ENCODE measurements at places on chromosomes 12 and 14.

DNA sequence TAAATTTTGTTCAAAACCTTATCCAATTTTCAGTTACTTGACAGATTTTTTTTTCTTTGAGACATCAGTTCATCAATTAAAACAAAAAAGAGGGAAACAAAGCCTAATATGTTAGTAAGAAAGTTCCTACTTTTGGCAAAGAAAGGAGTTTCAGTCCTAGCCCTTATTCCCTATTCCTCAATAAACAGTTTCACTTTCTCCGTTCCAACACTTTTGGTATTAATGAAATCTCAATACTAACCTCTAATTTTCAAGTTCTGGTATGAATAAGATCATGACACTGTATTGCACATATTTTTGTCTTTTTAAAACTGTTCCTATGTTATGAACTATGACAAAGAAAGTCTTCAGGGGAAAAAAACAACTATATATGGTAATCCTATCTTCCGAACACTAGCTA, 48.4 kb downstream of the RPS6KA5 start:
- H3K27me3 ChIP-seq: no peaks in the 10 kb centered on the region
- H3K4me3 ChIP-seq: no peak overlapping the region
- H3K36me3 ChIP-seq: no peaks in the 10 kb centered on the region

GRCh38 chr12:50167049-50167828, at the start of gene CERS5:
CERS5 (minus strand) TSS chr12:50167369; CDS start chr12:50167297, 72 bp downstream.
- peaks cover 25% of the 10 kb centered on the region for H3K4me1 ChIP-seq
- peak within 1 kb of the TSS; percentile 88 for H3K27ac ChIP-seq
- peak; percentile 97 for DNase-seq
- H3K27me3 ChIP-seq: no peaks in the 10 kb centered on the region
- H3K4me3 ChIP-seq: peak within 1 kb of the TSS; percentile 90

- H3K4me1 ChIP-seq: no peaks in the 10 kb centered on the region
- no peak within 1 kb of the TSS for H3K4me3 ChIP-seq
These were observed at the start of gene COX8C for GRCh38 chr14:93346926-93347721. COX8C (plus strand) TSS chr14:93347182; CDS start chr14:93347269, 87 bp downstream.

DNA sequence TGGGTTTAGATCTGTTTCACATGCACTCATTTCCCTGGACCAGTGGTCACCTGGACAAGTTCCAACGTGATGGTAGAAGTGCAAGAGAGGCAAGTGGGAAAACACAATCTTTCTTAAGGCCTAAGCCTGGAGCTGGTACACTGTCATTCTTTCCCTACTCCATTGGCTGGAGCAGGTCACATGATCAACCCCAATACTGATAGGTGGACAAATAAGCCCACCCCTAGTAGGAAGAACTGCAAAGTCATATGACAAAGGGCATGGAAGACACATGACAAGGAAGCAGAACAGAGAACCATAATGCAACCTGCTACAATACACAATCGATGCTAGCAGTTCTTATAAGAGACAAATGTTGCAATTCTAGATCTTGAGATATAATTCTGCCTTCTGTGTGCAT, 66.3 kb downstream of the SRRM4 start:
- H3K4me1 ChIP-seq: no peaks in the 10 kb centered on the region
- H3K27me3 ChIP-seq: no peaks in the 10 kb centered on the region
- H3K4me3 ChIP-seq: no peak overlapping the region
- no peak overlapping the region for H3K27ac ChIP-seq
- DNase-seq: no peak

DNA sequence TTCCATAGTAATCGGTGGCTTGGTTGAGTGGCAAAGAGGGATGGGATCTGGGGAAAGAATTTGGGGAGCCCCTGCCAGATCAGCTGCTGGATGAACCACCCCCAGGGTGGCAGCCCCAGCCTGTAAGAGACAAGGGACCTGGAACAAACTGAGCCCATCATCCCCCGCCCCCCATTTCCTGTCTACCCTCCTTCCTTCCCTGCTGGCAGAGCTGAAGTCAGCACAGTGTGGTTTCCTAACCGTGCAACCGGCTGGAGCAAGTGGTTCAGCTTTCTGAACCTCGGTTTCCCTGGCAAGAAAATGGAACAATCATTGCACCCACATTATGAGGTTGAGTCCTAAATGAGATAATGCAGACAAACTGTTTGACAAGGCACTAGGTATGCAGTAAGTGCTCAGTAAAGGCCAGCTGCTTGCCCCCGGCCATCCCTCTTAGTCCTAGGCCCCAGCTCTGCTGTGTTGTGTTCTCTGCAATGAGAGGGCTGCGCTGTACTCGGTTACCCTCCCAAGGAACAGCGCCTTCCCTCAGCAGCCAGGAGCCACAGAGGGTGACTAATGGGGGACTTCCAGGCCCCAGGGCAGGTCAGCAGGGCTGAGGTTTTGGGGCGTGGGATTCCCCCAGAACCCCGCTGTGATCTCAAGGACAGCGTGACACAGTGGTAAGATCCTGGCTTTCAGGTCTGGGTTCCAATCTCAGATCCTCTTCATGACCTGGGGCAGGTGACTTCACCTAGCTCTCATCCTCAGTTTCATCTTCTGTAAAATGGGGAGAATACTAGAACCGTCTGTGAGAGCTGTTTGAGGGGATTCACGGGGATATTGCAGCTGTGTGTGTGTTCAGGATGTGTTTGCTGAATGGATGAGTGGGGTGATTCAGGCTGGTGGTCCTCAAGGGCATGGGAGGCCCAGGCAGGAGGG, 16.5 kb downstream of the SELPLG start:
- H3K4me3 ChIP-seq: no peak overlapping the region
- H3K4me1 ChIP-seq: peaks cover 45% of the 10 kb centered on the region
- peak overlapping the region; percentile 19 for H3K27ac ChIP-seq

GRCh38 chr14:22113401-22113800, 439.8 kb upstream of the OR4E1 start:
- no peaks in the 10 kb centered on the region for H3K36me3 ChIP-seq
- H3K4me3 ChIP-seq: no peak overlapping the region
- H3K27me3 ChIP-seq: no peaks in the 10 kb centered on the region
- H3K4me1 ChIP-seq: no peaks in the 10 kb centered on the region
- no peak overlapping the region for H3K27ac ChIP-seq

DNA sequence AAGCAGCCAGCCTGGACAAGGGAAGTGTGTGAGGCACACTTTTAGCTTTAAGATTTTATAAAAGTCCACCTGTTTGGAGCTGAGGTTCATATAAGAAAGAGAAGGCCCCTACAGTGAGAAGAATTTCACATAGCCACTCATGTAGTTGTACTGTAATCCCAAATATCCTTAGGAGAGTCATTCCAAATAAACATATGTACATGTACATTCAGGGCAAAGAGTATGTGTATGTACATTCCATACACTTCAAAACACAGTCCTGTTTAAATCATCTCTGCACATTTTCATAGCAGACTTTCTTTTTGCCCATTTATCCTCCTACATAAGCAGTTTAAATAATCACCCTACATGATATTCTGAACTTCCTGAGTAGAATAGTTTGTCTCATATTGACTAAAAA, 87.6 kb downstream of the GPR65 start:
- no peaks in the 10 kb centered on the region for H3K36me3 ChIP-seq
- H3K27ac ChIP-seq: no peak overlapping the region
- no peaks in the 10 kb centered on the region for H3K27me3 ChIP-seq
- DNase-seq: no peak

GRCh38 chr12:14846042-14846587, 2.8 kb upstream of the ART4 start:
- no peak overlapping the region for H3K4me3 ChIP-seq
- H3K4me1 ChIP-seq: no peaks in the 10 kb centered on the region
- DNase-seq: no peak

- H3K4me1 ChIP-seq: no peaks in the 10 kb centered on the region
- H3K27ac ChIP-seq: no peak overlapping the region
- DNase-seq: no peak
- no peaks in the 10 kb centered on the region for H3K36me3 ChIP-seq
- H3K4me3 ChIP-seq: no peak overlapping the region
These were observed 282.1 kb downstream of the RPS29 start for GRCh38 chr14:49303946-49304516.

GRCh38 chr14:24734917-24735500, 101.0 kb upstream of the GZMB start:
- H3K27ac ChIP-seq: no peak overlapping the region

- DNase-seq: no peak
- H3K36me3 ChIP-seq: no peaks in the 10 kb centered on the region
- no peaks in the 10 kb centered on the region for H3K4me1 ChIP-seq
- H3K27ac ChIP-seq: no peak overlapping the region
These were observed 27.2 kb upstream of the CMAS start for GRCh38 chr12:22018860-22019259.

- H3K36me3 ChIP-seq: no peaks in the 10 kb centered on the region
- no peak overlapping the region for H3K27ac ChIP-seq
- no peaks in the 10 kb centered on the region for H3K4me1 ChIP-seq
These were observed 158.5 kb downstream of the NELL2 start for GRCh38 chr12:44717612-44718011.

DNA sequence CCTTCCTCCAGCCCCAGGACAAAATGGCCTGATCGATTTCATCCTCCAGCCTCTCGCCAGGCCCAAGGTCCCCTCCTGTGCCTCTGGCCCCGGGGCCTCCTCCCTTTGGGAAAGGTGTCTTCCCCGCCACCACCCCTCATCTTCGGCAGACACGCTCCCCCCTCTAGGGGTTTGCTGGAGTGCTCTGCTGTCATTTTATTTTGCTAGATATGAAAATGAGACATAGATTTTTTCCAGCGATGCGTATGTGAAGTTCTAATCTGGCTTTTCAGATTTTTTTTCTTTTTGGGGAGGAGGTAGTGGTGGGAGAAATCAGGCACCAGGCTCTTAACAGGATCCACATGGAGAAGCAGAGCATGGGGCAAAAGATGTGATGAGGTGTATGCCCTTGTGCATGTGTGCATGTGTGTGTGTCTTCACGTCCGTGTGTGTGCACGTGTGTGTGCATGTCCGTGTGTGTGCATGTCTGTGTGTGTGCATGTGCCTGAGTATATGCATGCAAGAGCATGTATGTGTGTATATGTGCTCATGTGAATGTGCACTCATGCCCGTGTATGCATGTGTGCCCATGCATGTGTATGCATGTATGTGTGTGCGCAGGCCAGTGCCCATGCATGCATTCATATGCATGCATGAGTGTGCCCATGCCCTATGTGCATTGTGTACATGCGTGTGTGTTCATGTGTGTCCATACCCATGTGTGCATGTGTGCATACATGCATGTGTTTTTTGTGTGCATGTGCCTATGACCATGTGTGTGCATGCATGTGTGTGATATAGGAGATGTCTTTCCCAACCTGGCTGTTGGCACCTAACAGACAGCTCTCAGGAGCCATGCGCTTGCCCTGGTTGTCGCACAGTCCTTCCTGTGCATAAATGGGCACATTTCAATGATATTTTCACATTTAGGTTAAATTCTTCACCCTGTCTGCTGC, 203.0 kb downstream of the RBM19 start:
- no peak for DNase-seq
- H3K36me3 ChIP-seq: no peaks in the 10 kb centered on the region
- no peaks in the 10 kb centered on the region for H3K27me3 ChIP-seq
- no peak overlapping the region for H3K27ac ChIP-seq
- no peaks in the 10 kb centered on the region for H3K4me1 ChIP-seq
- H3K4me3 ChIP-seq: no peak overlapping the region

- H3K27ac ChIP-seq: no peak overlapping the region
- H3K4me3 ChIP-seq: no peak overlapping the region
- peaks cover 20% of the 10 kb centered on the region for H3K4me1 ChIP-seq
- no peaks in the 10 kb centered on the region for H3K36me3 ChIP-seq
- no peaks in the 10 kb centered on the region for H3K27me3 ChIP-seq
- no peak for DNase-seq
These were observed 2.1 kb downstream of the STK38L start for GRCh38 chr12:27246141-27246540.

GRCh38 chr12:107304588-107305532, 211.5 kb upstream of the CRY1 start:
- no peak for DNase-seq
- H3K27ac ChIP-seq: no peak overlapping the region
- H3K4me3 ChIP-seq: no peak overlapping the region
- no peaks in the 10 kb centered on the region for H3K36me3 ChIP-seq
- H3K27me3 ChIP-seq: no peaks in the 10 kb centered on the region
- peaks cover 12% of the 10 kb centered on the region for H3K4me1 ChIP-seq

GRCh38 chr12:89946518-89947135, 238.0 kb upstream of the ATP2B1 start:
- H3K36me3 ChIP-seq: no peaks in the 10 kb centered on the region
- DNase-seq: no peak
- H3K27me3 ChIP-seq: no peaks in the 10 kb centered on the region

- H3K4me3 ChIP-seq: peak overlapping the region; percentile 11
- H3K4me1 ChIP-seq: peaks cover 28% of the 10 kb centered on the region
- H3K27ac ChIP-seq: no peak overlapping the region
- DNase-seq: no peak
- no peaks in the 10 kb centered on the region for H3K36me3 ChIP-seq
- H3K27me3 ChIP-seq: no peaks in the 10 kb centered on the region
These were observed 42.8 kb downstream of the ACSM4 start for GRCh38 chr12:7346551-7347225.

GRCh38 chr14:37150414-37150813, 22.0 kb downstream of the SLC25A21 start:
- no peak for DNase-seq
- no peaks in the 10 kb centered on the region for H3K4me1 ChIP-seq
- H3K36me3 ChIP-seq: no peaks in the 10 kb centered on the region
- H3K27ac ChIP-seq: no peak overlapping the region

- H3K27me3 ChIP-seq: no peaks in the 10 kb centered on the region
- no peak for DNase-seq
- peaks cover 43% of the 10 kb centered on the region for H3K4me1 ChIP-seq
- peak overlapping the region; percentile 64 for H3K4me3 ChIP-seq
These were observed 104.0 kb upstream of the BCAT1 start for GRCh38 chr12:25052914-25053211.

GRCh38 chr12:86234316-86234855, 21.8 kb downstream of the MGAT4C start:
- H3K4me1 ChIP-seq: no peaks in the 10 kb centered on the region
- DNase-seq: no peak
- H3K27me3 ChIP-seq: no peaks in the 10 kb centered on the region
- no peaks in the 10 kb centered on the region for H3K36me3 ChIP-seq
- no peak overlapping the region for H3K4me3 ChIP-seq
- H3K27ac ChIP-seq: no peak overlapping the region

GRCh38 chr12:68850390-68850789, 42.4 kb downstream of the MDM2 start:
- no peak overlapping the region for H3K27ac ChIP-seq
- H3K4me3 ChIP-seq: no peak overlapping the region
- H3K27me3 ChIP-seq: no peaks in the 10 kb centered on the region
- no peak for DNase-seq

- peaks cover 23% of the 10 kb centered on the region for H3K4me1 ChIP-seq
- no peak overlapping the region for H3K4me3 ChIP-seq
- H3K27me3 ChIP-seq: no peaks in the 10 kb centered on the region
- H3K27ac ChIP-seq: no peak overlapping the region
- DNase-seq: no peak
These were observed 7.5 kb downstream of the VTI1B start for GRCh38 chr14:67666750-67667449.

- DNase-seq: no peak
- H3K27ac ChIP-seq: no peak overlapping the region
- H3K36me3 ChIP-seq: no peaks in the 10 kb centered on the region
- peaks cover 5% of the 10 kb centered on the region for H3K4me1 ChIP-seq
- H3K4me3 ChIP-seq: no peak overlapping the region
These were observed 32.0 kb downstream of the SSH1 start for GRCh38 chr12:108825201-108825950.

- peaks cover 5% of the 10 kb centered on the region for H3K4me1 ChIP-seq
- no peak overlapping the region for H3K4me3 ChIP-seq
- DNase-seq: no peak
- no peak overlapping the region for H3K27ac ChIP-seq
These were observed 30.5 kb downstream of the AREL1 start for GRCh38 chr14:74682169-74682952.

GRCh38 chr12:2286461-2287131, 233.8 kb downstream of the CACNA1C start:
- no peak overlapping the region for H3K27ac ChIP-seq
- H3K4me3 ChIP-seq: no peak overlapping the region
- H3K27me3 ChIP-seq: peaks cover 4% of the 10 kb centered on the region
- H3K4me1 ChIP-seq: no peaks in the 10 kb centered on the region
- H3K36me3 ChIP-seq: no peaks in the 10 kb centered on the region
